H4 (cell line): ENCODE measurements at places on chromosomes 1 and 21. TPM values are rescaled to one million over a fixed set of nuclear protein-coding genes. Genes with fewer than 3 reads are reported as not detected.
A peak's percentile ranks its signal among the peaks of the same experiment; 100 is the strongest.

DNA sequence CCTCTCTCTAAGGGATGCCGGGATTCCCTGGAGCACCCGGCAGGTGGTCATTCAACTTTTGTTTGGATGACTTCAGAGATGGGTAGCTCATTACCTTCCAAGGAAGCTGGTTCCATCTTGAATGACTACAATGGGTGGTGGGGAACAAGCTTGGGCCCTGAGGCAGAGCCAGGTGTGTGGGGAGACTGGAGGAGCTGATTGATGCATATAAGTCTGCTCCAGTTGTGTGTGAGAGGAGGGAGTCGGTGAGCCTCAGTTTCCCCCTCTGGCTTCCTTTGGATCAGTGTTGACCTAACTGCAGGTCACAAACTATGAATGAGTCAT, 133.8 kb upstream of the ZBTB40 start:
- DNase-seq = no peak

GRCh38 chr1:30397576-30397975, 325.8 kb downstream of the MATN1 start:
- no peak for DNase-seq

- no peak for DNase-seq
Observed at GRCh38 chr1:162397943-162398560, 13.9 kb downstream of the SH2D1B start.

GRCh38 chr1:206674745-206675175, 9.9 kb upstream of the MAPKAPK2 start:
- DNase-seq = peak; percentile 97

GRCh38 chr1:115719285-115719684, 49.2 kb downstream of the CASQ2 start:
- DNase-seq = no peak

DNA sequence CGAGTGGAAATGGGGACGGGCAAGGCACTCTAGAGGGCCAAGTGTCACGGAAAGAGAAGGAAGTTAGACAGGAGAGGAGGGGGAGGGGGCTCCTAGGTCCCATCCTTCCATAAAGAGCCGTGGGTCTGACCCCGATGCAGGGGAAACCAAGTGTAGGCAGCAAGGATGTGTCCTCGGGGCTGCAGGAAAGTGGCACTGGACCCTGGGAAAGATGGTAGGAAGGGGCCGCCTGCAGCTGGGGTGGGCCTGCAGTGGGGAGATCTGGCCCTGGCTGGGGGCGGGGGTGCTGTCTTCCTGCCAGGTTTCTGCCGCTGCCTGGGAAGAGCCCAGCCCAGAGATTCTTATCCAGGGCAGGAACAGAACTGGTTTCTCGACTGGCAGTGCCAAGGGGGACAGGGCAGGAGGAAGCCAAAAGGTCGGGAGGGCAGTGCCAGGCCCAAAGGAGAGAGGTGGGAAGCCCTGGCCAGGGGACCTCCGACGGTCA, 12.9 kb downstream of the CRABP2 start:
- no peak for DNase-seq

DNA sequence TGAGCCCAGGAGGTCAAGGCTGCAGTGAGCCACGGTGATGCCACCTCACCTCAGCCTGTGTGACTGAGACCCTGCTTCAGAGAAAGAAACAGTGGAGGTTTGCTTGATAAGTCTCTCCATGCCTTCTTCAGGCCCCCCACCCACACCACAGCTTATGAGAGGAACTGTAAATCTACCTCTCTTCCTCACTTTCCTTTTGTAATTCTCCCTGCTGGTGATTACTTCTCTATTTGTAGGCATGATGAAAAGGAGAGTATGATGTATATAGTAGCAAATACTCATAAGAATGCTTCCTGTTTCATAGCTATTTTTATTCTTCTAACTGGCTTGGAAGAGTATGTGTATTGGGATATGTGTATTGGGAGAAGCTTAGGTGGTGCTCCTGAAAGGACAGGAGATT, 186.3 kb downstream of the VPS13D start:
- DNase-seq = no peak

GRCh38 chr21:37593015-37593414, 226.4 kb downstream of the DYRK1A start:
- no peak for DNase-seq

GRCh38 chr1:227911376-227911775, 36.4 kb downstream of the WNT9A start:
- DNase-seq = no peak

DNA sequence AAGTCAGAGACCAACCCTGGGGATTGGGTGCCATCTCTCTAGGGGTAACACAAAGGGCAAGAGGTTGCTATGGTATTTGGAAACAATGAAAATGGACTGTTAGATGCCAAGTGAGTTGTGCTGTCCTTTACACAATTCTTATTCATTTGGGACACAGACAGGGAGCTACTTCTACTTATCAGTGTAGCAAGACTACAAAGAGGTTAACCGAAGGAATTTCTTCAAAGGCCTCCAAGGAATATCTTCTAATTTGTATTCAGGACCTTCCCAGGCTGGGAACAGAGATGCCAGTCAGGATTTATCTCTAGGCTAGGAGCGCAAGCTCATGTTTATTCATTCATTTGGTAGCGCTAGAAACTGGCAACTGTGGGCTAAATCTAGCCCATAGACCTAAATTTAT, 2.6 kb downstream of the NAXE start:
- DNase-seq = no peak

- DNase-seq = no peak
Observed at GRCh38 chr21:45254460-45254930, 33.2 kb downstream of the POFUT2 start.

Gene OLIG2
- total RNA-seq = 1.5 and 1.7 TPM in 2 replicates

Gene ZNF695
- total RNA-seq = 1.8 and 2.0 TPM in 2 replicates

Gene ADGRB2
- 2.4 and 3.5 TPM in 2 replicates for total RNA-seq

Gene LCE3D
- not detected in 2 replicates for total RNA-seq
